GM13976 (cell line): ENCODE measurements at places on chromosomes 4 and X.
A peak's percentile ranks its signal among the peaks of the same experiment; 100 is the strongest.

DNA sequence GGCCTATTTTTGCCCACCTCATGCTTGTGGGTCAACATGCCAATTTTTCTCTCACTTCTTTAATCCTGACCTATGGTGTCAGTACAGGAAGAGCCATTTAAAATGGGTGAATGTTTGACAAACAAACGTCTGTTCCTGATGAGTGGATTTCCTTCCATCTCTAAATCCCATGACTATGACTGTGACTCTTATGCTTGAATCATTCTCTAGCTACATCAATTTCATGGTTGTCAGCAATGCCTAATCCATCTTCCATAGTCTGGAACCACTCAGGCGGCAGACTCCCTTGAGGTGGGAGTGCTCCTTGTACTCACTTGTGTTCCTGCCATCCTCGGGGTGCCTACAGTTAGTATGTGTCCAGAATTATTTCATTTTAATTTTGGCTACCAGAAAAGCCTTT is 194.9 kb upstream of the RPS6KA3 start:
- DNase-seq: no peak

DNA sequence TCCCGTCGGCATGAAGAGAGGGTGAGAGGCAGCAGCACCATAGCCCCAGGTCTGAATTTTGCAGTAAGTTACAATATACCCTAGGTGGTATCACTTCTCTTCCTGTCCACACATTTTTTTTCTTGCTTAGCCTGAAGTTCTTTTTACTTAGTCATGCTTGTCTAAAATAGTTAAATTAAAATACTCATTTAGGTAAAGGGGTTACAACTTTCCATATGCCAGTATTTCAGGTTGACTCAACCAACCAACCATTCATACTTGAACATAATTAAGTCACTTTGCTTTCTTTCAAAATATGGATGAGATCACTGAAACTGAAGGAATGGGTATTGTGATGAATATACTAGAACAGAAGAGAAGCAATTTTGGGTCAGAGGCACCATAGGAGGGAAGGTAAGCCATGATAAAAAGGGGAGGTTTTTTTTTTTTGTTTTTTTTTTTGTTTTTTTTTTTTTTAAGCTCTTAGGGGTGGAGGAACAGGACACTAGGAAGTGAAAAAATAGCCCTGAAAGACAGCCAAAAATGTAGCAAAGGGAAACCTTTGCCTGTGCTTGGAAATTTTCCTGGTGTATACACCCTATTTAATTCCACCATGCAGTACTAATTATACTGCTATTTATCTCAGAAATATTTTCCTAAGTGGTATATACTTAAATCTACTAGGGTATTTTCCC is 41.8 kb downstream of the RPS6KA3 start:
- peak; percentile 8 for DNase-seq

GRCh38 chrX:20317873-20318272 is 51.2 kb upstream of the RPS6KA3 start:
- DNase-seq: no peak

- DNase-seq: no peak
Observed at GRCh38 chrX:112774142-112774541, 66.5 kb downstream of the AMOT start.

DNA sequence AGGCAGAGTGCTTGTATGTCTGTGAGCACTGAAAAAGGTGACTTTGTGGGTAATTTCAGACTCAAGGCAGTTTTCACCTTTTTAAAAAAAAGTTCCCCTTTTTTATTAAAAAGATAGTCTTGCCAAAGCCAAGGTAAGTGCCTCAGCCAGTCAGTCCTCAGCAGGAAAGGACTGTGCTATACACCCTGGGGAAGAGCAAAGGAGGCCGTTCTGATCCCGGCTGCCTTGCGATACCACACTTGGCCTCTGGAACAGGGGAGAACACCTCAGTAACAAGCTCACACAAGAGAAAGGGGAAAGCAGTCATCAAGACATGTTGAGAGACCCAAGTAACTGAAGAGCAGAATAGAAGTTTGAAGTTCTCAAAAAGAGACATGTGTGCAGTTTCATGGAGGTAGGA is 541.7 kb downstream of the BCOR start:
- no peak for DNase-seq

GRCh38 chr4:41323179-41323578 is 66.5 kb downstream of the UCHL1 start:
- no peak for DNase-seq

GRCh38 chrX:6694977-6695376 is 160.1 kb upstream of the VCX3A start:
- no peak for DNase-seq

DNA sequence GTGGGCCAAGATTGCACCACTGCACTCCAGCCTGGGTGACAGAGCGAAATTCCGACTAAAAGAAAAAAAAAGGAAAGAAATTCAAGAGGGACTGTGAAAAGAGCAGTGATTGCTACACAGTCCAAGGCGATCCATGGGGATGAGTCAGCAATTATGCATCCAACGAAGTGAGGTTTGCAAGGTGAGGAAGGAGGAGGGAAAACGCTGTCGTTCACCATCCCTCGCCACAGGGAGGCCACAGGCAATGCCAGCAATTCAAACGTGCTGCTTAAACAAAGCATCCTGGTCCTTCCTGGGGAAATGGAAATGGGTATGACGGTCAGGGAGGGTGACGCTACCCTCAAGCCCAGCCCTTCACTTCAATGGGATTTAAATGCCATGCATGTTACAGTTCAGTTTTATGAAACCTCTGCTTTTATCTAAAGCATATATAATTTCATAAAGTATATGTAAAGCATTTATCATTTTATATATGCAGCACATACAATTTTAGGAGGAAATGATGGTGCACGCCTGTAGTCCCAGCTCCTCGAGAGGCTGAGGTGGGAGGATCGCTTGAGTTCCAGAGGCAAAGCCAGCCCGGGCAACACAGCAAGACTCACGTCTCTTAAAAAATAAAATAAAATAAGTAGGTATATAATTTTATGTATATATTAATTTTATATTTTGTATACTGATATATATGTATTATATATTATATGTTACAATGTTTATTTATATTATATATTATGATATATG is 108.7 kb downstream of the DHRSX start:
- no peak for DNase-seq

DNA sequence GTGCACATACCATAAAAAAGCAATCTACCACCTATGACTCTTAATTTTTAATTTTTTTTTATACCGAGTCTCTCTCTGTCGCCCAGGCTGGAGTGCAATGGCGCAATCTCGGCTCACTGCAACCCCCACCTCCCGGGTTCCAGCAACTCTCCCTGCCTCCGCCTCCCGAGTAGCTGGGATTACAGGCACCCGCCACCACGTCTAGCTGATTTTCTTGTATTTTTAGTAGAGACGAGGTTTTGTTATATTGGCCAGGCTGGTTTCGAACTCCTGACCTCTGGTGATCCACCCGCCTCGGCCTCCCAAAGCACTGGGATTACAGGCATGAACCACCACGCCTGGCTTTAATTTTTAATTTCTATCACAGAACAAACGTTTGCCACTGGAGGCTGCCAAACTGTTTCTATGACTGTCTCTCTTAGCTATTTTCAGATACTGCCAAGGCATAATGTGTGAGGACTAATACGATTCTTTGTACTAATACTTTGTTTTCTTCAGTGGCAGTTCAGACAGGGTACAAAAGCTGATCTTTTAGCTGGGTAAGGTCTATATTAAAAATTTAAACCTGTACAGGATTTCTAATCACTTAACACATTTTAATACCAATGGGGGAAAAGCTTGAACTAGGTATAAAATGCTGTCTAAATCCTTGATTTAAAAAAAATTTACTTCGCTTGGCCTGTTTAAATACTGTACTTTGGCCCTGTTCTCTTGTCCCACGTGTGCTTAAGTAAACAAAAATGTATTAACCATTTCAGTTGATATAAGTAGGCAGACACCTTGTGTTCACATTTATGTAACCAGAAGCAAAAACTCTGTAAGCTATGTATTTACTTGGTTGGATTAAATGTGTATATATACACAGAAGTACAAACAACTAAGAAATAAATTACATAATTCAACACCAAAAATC is 2.3 kb downstream of the PGRMC2 start:
- no peak for DNase-seq

DNA sequence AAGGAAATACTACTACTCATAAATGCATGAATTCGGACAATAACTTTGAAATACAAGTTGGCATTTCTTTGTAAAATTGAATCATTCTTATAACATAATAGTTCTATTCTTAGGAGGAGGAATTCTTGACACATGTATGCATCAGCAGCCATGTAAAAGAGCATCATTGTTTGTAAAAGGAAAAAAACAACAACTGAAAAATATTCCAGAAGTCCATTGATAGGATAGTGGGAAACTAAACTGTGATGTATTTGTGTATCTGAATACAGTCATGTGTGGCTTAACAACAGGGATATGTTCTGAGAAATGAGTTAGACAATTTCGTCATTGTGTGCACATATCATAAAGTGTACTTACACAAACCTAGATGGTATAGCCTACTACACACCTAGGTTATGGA is 102.0 kb upstream of the SH3RF1 start:
- no peak for DNase-seq

DNA sequence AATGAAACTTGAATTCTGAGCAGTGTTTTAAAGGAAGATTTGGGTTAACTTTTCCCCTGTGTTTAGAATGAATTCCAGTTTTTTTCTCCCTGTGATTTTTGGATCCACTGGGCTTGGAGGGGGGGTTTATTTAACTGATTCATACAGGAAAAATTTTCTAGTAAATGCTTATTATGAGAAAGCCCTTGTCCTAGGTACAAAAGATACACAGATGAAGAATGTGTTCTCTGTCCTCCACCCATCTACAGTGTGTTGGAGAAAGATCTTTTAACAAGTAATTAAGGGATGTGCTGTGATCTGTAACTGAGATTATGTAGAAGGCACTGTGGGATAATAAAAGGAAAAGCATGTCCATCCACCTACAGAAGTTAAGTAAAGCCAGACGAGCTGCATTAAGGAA is 103.9 kb downstream of the STIM2 start:
- DNase-seq: no peak

DNA sequence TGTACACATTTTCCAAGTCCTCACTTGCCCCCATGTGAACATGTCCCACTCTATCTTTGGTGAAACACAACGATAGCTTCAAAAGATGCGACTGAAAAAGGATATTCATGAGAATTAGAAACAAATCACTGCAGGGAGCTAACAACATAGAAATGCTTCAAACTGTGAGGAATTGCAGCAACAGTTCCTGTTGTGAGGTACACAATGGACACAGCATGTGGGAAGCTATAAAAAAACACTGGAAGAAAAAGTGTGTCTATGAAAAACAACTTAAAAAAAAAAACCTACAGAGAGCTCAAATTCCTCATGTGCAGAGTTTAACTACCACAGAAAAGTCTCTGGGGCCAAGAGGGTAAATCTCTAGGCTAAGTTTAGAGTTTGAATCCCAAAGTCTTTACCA is 51.6 kb upstream of the BLTP1 start:
- DNase-seq: no peak

DNA sequence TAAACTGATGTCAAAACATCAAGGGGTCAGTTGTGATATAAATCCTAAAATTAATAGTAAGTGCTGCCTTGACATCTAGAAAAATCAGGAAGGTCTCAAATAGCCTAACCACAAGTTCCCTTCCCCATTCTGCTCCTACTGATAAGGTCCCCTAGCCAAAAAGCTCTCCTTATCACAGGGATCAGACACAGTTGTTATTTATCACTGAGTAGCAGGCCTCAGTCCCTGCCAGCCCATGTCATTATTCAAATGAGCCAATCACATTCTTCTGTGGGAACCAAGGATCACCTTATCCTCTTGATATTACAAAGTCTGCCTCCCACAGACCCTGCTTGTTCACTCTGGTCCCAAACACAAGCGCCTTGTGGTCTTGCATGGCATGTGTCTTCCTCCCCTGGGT is 23.3 kb upstream of the TMEM255A start:
- DNase-seq: no peak

DNA sequence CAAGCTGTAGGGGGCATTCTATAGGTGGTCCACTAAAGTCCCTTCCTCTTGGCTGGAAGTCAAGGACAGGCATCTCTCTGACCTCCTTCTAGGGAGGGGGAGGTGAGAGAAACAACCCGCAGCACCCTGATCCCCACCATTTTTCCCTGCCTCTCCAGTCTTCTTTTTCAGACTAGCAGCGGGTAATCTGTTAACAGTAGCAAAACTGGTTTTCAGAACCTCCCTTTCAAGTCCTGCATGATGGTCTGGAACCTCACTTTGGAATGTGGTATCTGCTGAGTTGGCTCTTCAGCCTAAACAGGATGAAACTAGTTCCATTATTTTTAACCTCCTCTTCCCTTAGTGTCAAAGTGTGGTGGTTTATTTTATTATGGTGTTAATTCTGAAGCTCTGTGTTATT is 196.0 kb downstream of the NWD2 start:
- no peak for DNase-seq
